ENCODE measurements at places on chromosomes 6 and 20. TPM values are rescaled to one million over a fixed set of nuclear protein-coding genes. Genes with fewer than 3 reads are reported as not detected.

The CST5 gene
- total RNA-seq = not detected

The SCUBE3 gene
- 2.3 TPM for total RNA-seq

The LINC00237 gene
- not detected for total RNA-seq

The NHSL1 gene
- 64.3 TPM for total RNA-seq

The EPPIN gene
- not detected for total RNA-seq

The ENPP1 gene
- 1.2 TPM for total RNA-seq

The CLPSL2 gene
- total RNA-seq = not detected

The SLC22A7 gene
- not detected for total RNA-seq

The SLC17A3 gene
- not detected for total RNA-seq

The MUC21 gene
- total RNA-seq = not detected

The GSTA2 gene
- total RNA-seq = not detected

The GSTA3 gene
- not detected for total RNA-seq

The AKAP12 gene
- 411 TPM for total RNA-seq

The NNAT gene
- 13.8 TPM for total RNA-seq

The ARMC2 gene
- total RNA-seq = 1.0 TPM

The FOXP4 gene
- total RNA-seq = 10.7 TPM

The C6orf58 gene
- total RNA-seq = not detected

The RBM24 gene
- total RNA-seq = 5.5 TPM

The WFDC10B gene
- not detected for total RNA-seq

The PTPRA gene
- total RNA-seq = 62.0 TPM

The CD93 gene
- 604 TPM for total RNA-seq

The PSORS1C1 gene
- total RNA-seq = 1.8 TPM

The TAAR9 gene
- not detected for total RNA-seq

The SNHG17 gene
- total RNA-seq = 38.3 TPM

The POU3F2 gene
- total RNA-seq = not detected

The AIF1 gene
- total RNA-seq = not detected

The TFAP2C gene
- total RNA-seq = 0.35 TPM

The ZNF292 gene
- total RNA-seq = 13.2 TPM

The VEGFA gene
- total RNA-seq = 26.1 TPM

The ADGB gene
- not detected for total RNA-seq

The NKAPL gene
- total RNA-seq = 0.99 TPM

The DCDC2 gene
- 23.2 TPM for total RNA-seq

The UBR2 gene
- 17.4 TPM for total RNA-seq

The SLC26A8 gene
- not detected for total RNA-seq

Measured in glomerular endothelial cell (primary cell).